ENCODE measurements at places on chromosomes 12 and 14.
A peak's percentile ranks its signal among the peaks of the same experiment; 100 is the strongest.

GRCh38 chr14:88437658-88438057, 52.2 kb downstream of the SPATA7 start:
- no peak for DNase-seq

GRCh38 chr12:32868885-32869284, 27.7 kb downstream of the PKP2 start:
- no peak for DNase-seq

- no peak for DNase-seq
These were observed 87.5 kb upstream of the PDZRN4 start for GRCh38 chr12:41100572-41100971.

DNA sequence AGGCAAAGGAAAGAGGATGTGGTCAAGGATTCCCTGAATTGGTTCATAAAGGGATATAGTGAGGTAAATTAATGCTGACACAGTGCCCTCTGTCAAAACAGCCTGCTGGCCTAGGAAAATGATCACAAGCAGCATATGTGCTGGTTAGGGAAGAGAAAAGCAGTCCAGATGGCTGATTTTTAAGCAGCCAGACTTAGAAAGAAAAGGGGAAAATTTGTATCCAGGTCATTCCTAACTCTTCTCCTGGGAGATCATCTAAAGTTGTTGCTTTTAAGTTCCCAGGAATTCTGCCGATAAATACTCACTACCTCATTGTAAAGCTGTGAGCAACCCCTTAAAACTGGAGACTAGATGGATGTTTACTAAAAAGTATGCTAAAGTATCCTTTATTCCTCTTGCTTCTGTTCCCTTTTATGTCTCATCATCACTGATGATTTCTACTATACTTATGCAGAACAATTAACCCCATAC, 46.4 kb upstream of the CNOT2 start:
- no peak for DNase-seq

GRCh38 chr12:29762637-29763300, 21.0 kb downstream of the TMTC1 start:
- DNase-seq: no peak

DNA sequence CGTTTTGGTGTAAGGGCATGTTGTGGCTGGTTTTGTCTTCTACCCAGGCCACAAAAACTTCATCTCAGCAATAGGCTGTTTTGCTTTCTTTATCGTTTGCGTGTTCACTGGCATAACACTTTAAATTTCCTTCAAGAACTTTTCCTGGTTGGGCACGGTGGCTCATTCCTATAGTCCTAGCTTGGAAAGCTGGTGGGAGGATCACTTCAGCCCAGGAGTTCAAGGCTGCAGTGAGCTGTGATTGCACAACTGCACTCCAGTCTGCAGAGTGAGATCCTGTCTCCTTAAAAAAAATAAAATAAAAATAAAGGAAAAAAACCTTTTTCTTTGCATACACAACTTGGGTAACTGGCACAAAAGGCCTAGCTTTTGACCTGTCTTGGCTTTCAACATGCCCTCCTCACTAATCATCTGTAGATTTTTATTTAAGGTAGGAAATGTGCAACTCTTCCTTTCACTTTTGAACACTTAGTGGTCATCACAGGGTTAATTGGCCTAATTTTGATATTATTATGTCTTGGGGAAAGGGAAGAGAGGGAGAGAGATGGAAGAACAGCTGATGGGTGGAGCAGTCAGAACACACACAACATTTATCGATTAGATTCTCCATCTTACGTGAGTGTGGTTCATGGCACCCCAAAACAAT, 78.9 kb upstream of the PSMA6 start:
- DNase-seq: no peak

DNA sequence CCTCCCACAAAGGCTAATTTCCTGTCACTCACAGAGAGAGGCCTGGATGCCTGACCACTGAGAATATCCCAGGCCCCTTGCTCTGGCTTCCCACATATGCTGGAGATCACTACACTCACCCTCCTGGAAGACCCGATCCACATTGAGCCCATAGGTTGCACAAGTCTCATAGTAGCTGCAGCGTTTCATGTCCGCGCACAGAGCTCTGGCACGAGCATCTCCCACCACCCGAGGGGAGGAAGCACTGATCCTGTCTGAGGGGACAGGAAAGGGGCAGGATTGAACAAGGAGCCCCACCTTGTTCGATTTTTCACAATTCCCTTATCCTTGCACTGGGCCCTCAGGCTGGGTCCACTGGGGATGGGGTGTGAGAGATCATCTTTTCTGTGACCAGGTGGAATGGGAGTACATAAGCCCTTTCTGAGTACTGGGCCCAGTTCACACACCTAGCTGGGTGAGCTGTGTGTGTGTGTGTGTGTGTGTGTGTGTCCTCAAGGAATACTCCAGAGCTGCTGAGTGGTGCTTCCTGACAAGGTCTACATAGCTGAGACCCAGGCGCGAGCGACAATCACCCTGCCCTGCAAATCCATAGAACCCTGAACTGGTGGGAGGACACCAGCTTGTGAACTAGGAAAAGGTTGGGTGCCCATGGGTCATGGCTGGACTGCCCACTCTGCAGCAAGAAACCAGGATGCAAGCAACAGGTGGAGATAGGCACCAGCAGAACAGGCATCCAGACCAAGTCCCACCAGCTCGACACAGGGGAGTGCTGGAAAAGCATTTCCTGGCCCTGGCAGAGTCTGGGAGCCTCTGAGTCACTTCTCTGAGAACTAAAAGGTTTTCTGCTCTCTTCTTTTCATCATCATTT, 5.6 kb downstream of the AGAP2 start:
- DNase-seq: no peak

DNA sequence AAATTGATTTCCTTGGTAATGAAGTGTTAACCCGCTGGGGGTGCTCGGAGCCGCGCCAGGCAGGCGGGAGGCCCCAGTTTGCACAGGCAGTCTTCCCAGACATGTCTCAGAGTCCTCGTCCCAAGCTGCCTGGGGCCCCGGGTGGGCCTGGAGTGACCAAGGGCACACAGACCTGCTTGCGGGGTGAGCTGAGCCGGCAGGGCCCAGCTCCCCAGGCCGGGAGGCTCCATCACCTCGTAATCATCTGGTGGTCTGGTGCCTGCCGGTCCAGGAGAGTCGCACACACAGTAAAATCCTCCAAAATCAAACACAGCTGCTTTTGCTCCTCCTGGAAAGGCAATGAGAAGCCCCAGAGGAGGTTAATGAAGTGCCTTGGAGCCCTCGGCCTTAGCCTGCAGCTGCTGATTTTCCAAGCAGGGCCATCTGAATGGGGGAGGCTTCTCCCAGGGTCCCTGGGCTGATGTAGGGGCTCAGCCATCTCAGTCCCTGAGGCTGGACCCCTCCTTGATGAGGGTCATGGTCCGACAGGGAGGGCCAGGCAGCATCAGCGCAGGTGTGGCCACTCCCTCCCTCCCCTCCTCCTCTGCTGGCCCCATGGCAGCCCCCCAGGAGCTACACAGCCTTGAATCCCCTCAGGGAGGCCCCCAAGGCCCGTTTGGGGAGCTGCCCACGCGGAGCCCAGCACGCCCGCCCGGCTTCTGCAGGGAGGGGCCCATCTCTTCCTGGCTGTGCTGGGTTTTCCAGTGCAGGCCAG, 39.4 kb upstream of the FBRSL1 start:
- DNase-seq: no peak

DNA sequence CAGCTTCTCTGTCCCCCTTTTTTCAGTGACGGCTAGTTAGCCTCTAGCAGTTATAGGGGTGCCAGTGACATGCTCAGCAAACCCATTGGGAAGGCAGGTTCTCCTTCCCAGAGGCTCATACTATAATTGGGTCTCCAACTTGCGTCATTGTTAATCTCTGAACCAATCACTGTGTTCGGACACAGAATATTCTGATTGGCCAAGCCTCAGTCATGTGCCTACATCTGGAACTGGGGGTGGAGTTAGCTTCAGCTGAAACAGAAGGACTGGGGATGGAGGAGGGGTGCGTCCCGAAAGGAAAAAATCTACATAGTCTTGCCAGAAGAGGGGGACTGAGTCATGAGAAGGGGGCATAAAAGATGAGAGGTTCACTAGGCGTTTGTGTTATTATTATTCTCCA, 165.6 kb downstream of the SUDS3 start:
- no peak for DNase-seq

DNA sequence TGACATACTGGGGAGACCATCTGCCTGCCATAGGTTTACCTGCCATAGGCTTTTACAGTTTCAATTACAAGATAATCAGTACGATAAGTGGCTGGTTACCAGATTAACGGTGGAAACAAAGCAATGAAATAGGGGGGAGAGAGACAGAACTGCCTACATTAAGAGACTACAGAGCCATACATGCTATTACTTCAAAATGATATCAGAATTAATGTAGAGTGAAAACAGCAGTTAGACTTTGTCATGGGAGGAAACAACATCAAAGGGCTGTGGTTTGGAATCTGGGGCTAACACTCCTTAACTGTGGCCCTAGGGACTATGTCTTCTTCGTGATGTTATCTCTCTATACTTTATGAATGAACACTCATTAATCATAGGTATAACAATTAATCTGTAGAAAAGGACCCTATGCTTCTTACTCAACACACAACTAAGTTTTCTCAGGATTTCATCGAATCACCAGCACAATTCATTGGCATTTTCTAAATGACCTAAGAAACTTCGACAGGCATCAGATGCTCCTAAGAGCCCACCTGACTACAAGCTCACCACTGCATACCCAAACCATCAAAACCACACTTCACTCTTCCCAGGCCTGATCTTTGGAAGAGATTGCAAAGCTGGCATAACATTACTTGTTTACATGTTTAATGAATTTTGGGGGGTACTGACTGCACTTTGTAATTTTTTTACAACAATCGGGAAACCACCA, 475.6 kb upstream of the SOX5 start:
- DNase-seq: no peak

- no peak for DNase-seq
These were observed 126.0 kb downstream of the VEZT start for GRCh38 chr12:95343461-95344230.

- DNase-seq: no peak
These were observed 355.7 kb downstream of the NPAS3 start for GRCh38 chr14:33294419-33294818.

- no peak for DNase-seq
These were observed 38.6 kb downstream of the VWF start for GRCh38 chr12:6085841-6086240.

- no peak for DNase-seq
These were observed 24.5 kb downstream of the RECQL start for GRCh38 chr12:21476949-21477348.

DNA sequence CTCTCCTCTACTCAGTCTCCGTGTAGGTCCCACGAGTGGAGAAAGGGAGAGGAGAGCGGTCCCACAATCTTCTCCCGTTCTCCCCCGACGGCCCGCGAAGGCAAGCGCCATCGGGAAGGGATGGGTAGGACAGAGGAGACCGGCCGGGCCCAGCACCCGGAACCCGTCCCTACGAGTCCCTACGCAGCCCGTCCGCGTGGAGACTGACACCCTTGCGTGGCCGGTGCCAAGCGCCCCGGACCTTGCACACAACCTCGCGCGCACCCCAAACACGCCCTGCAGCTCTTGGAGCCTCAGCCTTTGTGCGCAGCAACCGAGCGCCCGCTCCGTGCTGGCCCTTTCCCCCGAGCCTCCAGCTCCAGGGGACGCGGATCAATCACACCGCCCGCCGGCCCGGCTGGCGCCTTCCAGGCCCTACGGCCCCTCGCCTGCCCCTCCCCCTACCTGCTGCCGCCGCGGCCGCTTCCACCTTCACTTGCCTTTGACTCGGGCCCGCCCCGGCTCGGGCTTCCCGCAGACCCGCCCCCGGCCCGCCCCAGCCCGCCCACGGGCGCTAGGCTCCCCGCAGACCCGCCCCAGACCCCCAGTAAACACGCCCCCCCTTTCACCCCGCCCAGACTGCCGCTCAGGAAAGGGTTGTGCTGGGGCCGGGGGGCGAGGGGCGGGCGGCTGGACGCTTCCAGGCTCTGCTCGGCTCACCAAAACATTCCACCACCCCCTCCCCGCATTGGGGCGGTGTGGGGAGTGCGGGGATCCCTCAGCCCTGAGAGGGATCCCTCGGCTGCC, at the start of gene NDRG2:
TSS of gene NDRG2 (minus strand) at position 477 of the 786 bp plus-strand sequence. CDS start 1,746 bp downstream, outside the sequence.
- DNase-seq: peak; percentile 4

GRCh38 chr12:6083601-6084000, 40.9 kb downstream of the VWF start:
- DNase-seq: no peak

- DNase-seq: no peak
These were observed 10.4 kb downstream of the DTX1 start for GRCh38 chr12:113066813-113067400.

DNA sequence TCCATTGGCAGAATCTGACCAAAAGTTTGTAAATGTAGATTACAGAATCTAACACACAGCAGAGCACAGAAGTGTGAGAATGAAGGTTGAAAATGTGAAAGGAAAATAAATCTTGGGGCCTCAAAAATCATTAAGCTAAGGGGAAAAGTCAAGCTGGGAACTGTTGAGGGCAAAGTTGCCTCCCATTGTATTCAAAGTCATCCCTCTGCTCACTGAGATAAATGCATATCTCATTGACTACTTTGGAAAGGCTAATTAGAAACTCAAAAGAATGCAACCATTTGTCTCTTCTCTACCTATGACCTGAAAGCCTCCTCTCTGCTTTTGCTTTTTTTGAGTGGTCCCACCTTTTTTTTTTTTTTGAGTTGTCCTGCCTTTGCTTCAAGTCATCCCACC, 97.4 kb upstream of the ATF7IP start:
- no peak for DNase-seq

- DNase-seq: no peak
These were observed 95.9 kb downstream of the OTOGL start for GRCh38 chr12:80195074-80195726.

DNA sequence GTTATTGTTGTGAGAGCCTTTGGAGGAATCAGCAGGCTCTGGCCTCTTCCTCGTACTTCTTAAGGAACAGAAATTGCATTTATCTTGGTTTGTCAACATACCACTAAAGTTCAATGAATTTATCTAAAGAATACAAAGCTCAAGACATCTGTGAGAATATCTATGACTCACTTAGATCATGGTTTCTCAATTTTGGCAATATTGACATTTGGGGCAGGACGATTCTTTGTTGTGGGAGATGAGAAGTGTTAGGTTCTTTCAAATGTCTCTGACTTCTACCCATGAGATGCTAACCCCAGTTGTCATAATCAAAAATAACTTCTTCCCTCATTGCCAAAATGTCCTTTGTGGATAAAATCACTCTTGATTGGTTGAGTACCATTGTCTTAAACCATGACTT, 1190.3 kb downstream of the GALC start:
- DNase-seq: no peak

DNA sequence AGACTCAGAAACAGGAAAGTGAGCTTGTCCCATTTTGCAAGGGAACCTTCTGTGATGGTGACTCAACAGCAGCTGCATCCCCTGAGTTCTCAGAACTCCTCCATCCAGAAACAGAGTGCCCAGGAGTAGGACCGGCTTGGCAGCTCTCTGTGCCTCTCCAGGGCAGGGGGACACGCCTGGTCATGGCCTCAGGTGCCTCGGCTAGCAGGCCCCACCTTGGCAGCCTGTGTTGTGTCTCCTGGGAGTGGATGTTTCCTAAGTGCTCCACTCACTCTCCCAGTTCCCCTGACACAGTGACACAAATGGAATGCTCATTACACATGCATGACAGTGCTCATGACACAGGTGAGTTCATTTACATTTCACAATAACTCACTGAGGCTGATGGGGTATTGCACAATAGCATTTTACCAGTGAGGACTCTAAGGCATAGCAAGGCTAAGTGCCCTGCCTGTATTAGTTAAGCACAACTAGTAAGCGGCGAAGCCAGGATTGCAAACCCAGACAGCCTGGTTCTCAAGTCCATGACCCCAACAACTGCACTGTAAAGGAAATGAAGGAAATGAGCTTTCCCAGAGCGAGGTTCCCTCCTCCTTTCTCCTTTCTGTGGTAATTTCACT, 47.4 kb downstream of the CALM1 start:
- DNase-seq: peak; percentile 71

Measured in DMS153 (cell line).